ENCODE measurements at places on chromosomes 3 and 15.

DNA sequence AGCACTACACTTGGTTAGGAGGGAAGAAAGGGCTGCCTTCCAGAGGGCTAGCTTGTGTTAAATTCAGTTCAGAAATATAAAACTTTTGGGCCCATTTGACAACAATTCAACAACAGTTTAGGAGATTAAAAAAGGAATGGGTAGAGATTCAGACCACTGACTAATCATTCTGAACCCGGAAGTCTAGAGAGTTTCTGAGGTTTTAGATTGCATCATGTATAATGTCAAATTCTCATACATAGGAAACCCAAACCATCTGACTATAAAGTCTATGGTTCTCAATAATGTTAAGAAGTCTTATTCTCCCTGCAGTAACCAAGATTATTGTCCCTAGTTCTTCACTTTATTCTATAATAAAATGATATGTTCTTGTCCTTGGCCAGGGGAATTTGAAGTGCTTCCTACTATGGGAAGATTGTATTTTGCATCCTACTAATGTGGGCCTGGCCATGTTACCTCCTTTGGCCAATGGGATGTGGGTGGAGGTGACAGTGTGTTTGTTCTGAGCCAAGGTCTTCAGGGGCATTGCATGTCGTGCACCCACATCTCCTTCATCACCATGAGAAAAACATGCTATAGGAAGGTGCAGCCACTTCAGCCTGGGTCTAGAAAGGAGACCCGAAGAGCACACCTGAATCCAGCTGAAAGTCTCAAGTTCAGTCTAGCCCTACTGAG, 66.4 kb upstream of the CCNL1 start:
- DNase-seq = no peak

GRCh38 chr3:145429546-145429945, 731.4 kb downstream of the PLOD2 start:
- DNase-seq = no peak

- DNase-seq = peak; percentile 9
Measured at GRCh38 chr15:76065245-76065644, 5.5 kb downstream of the TMEM266 start.

DNA sequence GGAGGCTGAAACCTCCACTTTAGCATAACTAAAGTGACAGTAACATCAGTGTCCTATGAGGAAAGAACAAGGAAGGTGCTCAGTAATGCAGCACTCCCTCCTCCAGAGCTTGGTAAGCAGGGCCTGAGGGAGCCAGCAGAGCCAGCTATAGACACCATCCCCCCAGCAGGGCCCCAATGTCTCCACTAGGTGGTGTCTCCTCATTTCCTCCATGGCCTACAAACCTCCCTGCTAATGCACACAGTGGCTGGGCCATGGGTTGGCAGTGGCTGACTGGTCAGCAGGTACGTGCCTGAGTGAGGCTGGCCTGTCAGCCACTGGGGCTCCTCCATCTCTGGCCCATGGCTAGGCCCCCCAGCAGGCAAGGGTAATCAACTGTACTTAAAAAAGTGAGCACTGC, 13.6 kb downstream of the MRPS25 start:
- DNase-seq = no peak

DNA sequence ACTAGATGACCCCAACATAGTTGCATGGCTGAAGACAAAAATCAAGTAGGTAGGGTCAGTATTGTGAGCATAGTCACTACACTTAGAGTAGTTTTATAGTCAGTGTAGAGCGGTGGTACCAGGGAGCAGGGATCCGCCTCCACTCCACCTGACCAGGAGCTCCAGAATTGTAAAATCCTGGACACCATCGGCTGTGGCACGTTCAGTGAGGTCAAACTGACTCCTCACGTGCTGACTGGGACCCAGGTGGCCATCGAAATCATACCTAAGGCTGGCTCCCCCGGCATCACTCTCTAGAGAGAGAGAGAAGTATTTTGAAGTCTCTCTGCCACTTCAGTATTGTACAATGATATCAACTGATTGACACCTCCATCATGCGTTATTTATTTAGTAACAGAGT, 59.7 kb upstream of the TAMM41 start:
- DNase-seq = no peak

- DNase-seq = no peak
Measured at GRCh38 chr15:40915116-40915661, 14.0 kb upstream of the DLL4 start.
